Left renal cortex interstitium (tissue), 4 donors: ENCODE measurements at places on chromosomes 4 and X. TPM values are rescaled to one million over a fixed set of nuclear protein-coding genes. Genes with fewer than 3 reads are reported as not detected.

DNA sequence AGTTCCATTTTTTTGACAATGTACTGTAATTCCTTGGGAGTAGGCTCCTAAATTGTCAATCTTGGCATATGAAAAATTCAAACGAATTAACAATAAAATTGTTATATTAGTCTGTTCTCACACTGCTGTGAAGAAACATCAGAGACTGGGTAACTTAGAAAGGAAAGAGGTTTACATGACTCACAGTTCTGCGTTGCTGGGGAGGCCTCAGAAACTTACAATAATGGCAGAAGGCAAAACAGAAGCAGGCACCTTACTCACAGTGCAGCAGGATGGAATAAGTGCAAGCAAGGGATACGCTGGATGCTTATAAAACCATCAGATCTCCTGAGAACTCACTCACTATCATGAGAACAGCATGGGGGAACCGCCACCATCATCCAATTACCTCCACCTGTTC is 246.4 kb upstream of the TRAM1L1 start:
- no peak for DNase-seq

- no peak for DNase-seq
Measured at GRCh38 chrX:11188664-11189063, 77.5 kb downstream of the HCCS start.

DNA sequence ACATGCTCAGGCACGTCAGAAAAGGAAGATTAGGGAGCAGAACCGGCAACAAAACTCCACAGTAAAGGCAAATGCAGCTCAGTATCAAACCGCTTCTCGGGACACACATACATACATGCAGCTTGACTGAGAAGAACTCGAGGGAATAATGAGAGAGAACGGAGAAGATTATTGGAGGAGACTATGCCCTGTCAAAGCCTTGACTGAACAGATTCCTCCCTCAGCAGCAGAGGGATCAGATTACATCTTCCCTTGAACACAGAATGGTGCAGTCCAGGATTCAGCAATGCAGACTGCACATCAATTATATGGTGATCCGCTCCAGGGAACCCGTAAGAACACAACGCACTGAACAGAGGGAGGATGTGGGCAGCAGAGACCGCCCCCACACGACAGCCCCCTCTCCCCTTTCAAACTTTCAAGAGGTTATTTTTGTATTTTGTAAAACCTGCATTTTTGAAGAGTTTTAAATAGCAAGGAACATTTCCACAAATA is 183.2 kb downstream of the FBXW7 start:
- DNase-seq = peak; percentile 74

GRCh38 chrX:118495061-118495921 is at the start of gene DOCK11:
Gene DOCK11, plus strand, starts transcription at chrX:118495815. Its CDS starts 157 bp downstream, at chrX:118495972.
- no peak for DNase-seq

- DNase-seq = no peak
Measured at GRCh38 chr4:81307991-81308390, 93.0 kb upstream of the PRKG2 start.

DNA sequence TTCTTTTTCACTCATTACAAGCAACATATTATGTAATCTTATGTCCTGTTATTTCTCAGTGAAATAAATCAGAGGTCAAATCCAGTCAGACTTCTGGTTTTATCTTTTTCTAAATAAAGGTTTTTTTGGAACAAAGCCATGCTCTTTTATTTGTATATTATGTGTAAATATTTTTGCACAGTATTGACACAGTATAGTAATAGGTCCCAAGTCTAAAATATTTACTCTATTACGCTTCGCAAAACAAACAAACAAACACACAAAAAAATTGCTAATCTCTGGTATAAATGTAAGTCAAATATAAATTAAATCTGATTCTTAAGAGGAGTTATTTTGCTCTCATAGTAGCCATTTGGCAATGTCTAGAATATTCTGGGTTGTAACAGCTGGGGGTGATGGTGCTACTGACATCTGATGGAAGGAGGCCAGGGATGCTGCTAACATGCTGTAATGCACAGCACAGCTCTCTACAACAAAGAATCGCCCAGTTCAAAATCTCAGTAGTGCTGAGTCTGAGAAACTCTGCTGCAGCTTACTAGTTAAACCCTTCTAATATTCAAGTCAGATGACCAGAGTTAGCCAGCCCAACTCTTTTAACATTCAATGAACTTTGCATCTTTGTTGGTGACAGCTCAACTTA is 602.1 kb downstream of the RAB28 start:
- no peak for DNase-seq

DNA sequence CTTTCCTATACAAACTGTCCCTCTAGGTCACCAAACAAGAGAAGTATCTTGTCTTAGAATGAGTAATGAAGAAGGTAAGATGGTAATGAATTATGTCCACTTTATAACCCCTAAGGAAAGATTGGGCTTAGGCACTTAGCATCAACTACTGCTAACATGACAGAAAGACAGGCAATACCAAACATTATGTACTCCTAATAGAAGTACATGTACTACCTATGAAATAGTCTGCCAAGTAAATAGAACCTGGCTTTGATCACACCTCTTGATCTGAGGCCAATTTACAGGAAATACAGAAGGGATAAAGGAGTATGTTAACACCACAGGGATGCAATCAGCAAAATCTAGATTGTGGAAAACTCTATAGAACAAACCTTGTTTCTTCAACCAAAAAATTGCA is 14.1 kb upstream of the PCYT1B start:
- DNase-seq = no peak

GRCh38 chr4:147480891-147481576 is at the start of gene EDNRA:
Gene EDNRA, plus strand, starts transcription at chr4:147481097. Its CDS starts 4,585 bp downstream, at chr4:147485682.
- DNase-seq = no peak

- DNase-seq = peak; percentile 34
Measured at GRCh38 chr4:16289897-16290554, 63.8 kb upstream of the TAPT1 start.

DNA sequence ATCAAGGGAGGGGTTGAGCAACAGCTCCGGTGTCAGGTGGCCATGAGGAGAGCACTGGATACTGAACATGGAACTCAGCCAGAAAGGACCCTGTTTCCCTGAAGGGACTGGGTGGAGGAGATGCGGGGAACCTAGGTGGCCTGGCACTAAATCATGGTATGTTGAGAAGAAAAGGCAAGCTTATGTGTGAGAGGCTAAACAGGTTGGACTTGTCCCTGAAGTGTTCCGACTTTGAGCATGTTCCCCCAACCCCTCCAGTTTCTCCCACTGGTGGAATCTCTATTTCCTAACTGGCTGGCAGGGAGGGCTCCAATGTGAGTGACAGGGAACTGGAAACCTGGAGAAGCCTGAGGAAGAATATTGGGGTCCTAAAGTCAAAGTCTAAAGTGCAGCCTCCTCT is 69.5 kb downstream of the PLAC1 start:
- no peak for DNase-seq

DNA sequence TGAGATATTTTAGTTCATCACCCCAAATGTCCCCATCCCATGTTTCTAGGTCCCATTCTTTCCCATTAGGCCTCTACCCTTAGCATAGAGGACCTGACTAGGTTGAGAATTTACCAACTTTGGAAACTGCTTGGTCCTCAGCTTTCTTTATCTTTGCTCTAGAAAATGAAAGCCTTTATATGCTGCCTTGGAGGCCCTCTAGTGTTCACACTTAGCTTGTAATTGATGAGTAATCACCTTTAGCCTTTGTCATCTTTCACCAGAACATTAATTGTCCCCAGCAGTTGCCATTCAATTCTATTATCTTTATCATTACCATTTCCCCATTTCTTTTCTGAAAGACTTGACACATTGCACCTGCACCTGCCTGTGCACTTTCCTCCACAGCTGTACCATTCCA is 589.2 kb upstream of the NR3C2 start:
- no peak for DNase-seq

DNA sequence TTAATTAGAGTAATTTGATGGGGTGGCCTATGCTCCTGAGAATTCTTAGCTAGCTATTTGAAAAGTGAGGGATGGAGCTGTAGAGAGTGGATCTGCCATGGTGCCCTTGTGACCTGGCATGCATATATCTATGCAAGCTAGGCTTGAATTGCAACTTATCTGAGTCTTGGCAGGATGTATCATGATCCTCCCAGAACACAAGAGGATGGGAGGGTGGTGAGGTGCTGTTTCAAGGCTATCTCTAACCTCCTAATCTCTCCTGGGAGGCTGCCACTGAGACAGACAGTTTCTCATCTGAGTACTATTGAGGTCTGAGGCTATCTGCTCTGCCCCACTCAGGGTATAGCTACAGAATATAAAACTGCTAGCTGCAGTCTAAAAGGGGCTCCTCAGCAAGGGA is 56.6 kb downstream of the BRCC3 start:
- no peak for DNase-seq

GRCh38 chrX:17591741-17592110 is 145.6 kb upstream of the SCML1 start:
- no peak for DNase-seq

DNA sequence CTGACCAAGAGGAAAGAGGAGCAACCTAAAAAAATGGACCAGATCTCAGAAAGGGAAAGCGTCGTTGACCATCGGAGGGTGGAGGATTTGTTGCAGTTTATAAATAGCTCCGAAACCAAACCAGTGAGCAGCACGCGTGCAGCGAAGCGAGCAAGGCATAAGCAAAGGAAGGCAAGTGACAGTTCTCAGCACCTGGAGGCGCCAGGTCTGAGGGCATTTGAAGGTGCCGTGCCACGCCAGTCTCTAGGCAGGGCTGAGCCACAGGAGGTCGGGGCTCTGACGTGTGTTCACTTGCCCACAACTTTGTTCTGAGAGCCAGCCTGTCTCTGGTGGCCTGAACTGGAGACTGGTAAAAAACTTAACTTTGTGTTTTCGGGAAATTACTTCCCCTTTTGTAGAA is 59.7 kb downstream of the TNIP2 start:
- no peak for DNase-seq

GRCh38 chr4:128837679-128838078 is 28.2 kb downstream of the JADE1 start:
- DNase-seq = no peak

- DNase-seq = no peak
Measured at GRCh38 chr4:162985131-162985530, 181.6 kb downstream of the NAF1 start.

DNA sequence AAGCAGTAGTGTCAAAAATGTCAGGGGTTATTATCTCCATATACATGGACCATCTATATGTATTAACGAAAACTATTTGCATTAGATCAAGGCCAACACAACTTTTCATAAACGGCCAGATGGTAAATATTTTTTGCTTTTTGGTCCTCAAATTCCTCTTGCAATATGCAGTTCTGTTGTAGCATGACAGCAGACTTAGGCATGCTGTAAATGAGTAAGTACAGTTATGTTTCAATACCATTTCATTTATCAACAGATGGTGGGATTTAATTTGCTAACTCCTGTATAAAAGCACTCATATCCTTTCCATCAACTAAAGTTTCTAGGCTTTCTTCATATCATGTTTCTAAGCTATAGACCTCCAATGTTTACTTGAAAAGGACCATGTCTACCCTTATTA is 208.1 kb downstream of the ANKRD50 start:
- DNase-seq = no peak

DNA sequence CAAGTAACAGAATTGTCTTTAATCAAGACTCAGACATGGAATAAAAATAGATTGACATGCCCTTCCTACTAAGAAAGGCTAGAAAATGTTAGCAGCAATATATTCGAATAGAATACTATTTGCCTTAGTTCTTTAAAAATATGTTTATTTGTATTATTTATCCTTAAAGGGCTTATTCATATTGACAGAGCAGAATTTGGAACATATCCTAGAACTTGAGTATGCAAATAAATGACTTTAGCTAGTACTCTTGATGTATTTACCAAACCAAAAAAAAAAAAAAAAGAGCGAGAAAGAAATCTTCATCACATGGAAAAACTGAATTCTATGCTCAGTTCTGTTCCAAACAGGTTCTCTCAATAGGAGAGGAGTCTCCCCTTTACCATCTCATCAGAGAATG is 68.9 kb upstream of the PPARGC1A start:
- DNase-seq = no peak

GRCh38 chr4:156177941-156178340 is 224.3 kb upstream of the CTSO start:
- no peak for DNase-seq

GRCh38 chr4:107721436-107722100 is 1.5 kb upstream of the PAPSS1 start:
- no peak for DNase-seq

- no peak for DNase-seq
Measured at GRCh38 chr4:30825008-30825770, 105.0 kb downstream of the PCDH7 start.

- no peak for DNase-seq
Measured at GRCh38 chr4:10285028-10285427, 168.4 kb upstream of the WDR1 start.

GRCh38 chr4:184237612-184238011 is 19.9 kb upstream of the ENPP6 start:
- no peak for DNase-seq

- DNase-seq = no peak
Measured at GRCh38 chrX:123450222-123450621, 266.1 kb downstream of the GRIA3 start.

DNA sequence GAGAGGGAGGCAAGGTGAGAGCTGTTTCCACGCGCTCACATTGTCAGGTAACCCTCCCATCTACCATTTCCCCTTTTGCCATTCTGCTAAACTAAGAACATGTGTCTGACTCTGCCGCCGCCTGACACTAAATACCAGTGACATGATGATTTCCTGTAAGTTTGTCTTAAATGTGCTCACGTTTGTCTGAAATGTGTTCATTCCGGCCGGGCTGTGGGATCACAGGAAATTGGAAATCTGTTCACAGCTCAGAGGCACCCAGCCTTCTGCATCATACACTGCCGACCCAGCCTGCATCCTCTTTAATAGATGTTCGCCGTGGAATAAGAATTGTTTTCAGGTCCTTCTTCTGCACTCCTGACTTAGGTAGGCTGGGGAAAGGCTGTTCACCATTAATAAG is 336.2 kb upstream of the PPARGC1A start:
- no peak for DNase-seq

PI4K2B gene
- 18.1 TPM for polyA plus RNA-seq

PLAC1 gene
- polyA plus RNA-seq = 6.6 TPM

TMSB15A gene
- polyA plus RNA-seq = 61.6 TPM

PAGE1 gene
- not detected for polyA plus RNA-seq

GNRHR gene
- polyA plus RNA-seq = 0.32 TPM

NSG1 gene
- polyA plus RNA-seq = 6.2 TPM
